Osteoblast (primary cell): ENCODE measurements at places on chromosomes 13 and 19. TPM values are rescaled to one million over a fixed set of nuclear protein-coding genes. Genes with fewer than 3 reads are reported as not detected.
A peak's percentile ranks its signal among the peaks of the same experiment; 100 is the strongest.

Gene PPM1N
- total RNA-seq, result 0.29 and 0.36 TPM in 2 replicates

Gene CCL25
- not detected in 2 replicates for total RNA-seq

Gene GSX1
- not detected in 2 replicates for total RNA-seq

- peak; percentile 84 for DNase-seq
Observed at GRCh38 chr19:58401840-58402421, 6.5 kb downstream of the RNF225 start.

GRCh38 chr19:49973987-49974386, 13.0 kb upstream of the SIGLEC11 start:
- no peak for DNase-seq

GRCh38 chr13:110349239-110349638, 42.2 kb downstream of the COL4A2 start:
- DNase-seq, result no peak

DNA sequence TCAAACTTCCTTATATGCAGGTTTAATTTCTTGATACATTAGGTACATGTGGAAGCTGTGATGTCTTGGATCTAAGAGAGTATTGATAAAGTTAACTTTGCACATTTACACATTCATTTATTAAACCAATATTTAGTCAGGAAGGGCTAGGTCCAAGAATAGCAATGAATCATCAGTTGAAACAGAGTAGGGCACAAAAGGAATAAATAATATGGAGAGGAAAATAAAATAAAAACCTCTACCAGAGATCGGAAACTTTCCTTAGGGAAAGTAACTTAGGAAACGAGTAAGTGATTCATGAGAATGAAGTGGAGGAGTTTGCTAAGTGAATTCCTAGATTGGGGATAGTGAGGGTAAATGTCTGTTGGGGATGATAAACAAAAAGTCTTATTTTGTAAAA, 259.4 kb upstream of the DACH1 start:
- DNase-seq, result no peak

- no peak for DNase-seq
Observed at GRCh38 chr13:91085127-91085526, 262.4 kb upstream of the MIR17HG start.

- peak; percentile 52 for DNase-seq
Observed at GRCh38 chr19:40380199-40381037, 9.6 kb downstream of the HIPK4 start.

- no peak for DNase-seq
Observed at GRCh38 chr13:65112123-65112522, 2118.0 kb downstream of the PCDH9 start.

DNA sequence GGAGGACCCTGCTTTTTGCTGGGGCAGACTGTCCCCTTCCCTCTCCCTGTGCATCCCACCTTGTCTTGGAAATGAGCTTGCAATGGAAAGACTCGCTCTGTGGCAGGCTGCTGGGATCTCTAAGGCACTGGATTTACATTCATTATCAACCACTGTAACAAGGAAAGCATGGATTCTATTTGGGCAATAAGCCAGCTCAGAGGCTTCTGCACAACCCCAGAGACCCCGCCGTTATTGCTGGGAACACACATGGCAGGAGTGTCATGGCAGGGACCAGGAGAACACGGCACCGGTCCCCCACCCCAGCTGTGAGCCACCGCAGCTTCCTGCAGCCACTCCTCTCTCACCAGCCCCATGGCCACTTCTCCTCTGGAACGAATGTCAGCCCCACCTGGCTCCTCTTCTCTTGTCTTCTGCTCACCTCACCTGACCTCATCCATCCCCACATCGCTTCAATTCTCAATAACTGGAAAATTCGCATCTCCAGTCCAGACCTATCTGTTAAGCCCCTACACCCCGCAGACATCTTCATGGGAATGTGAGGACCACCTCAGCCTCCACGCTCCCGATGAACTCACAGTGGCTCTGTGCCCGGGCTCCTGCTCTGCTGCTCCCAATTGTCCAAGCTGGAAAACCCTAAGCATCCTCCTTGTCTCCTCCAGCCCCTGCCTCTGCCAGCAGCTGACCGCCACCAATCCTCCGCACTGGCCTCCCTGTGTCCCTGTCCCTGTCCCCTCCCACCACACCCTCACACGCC, 181.5 kb downstream of the USP12 start:
- DNase-seq, result no peak

DNA sequence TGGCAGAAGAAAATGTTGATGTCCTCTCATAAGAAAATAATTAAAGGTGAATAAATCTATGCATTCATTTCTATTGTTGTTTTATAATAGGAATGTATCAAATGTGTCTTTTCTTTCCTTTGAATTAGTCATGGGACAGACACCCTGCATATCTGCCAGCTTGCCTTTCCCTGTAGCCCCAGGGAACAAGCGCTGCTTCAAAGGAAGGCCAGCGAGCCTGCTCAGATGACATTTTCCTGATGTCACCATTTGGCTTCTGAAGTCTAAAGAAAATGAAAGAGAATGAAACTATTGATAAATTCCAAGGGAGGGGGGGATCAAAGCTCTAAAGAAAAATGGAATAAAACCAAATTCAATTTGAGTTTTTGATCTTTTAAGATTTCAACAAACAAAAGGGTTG, 574.8 kb downstream of the IRS2 start:
- no peak for DNase-seq

DNA sequence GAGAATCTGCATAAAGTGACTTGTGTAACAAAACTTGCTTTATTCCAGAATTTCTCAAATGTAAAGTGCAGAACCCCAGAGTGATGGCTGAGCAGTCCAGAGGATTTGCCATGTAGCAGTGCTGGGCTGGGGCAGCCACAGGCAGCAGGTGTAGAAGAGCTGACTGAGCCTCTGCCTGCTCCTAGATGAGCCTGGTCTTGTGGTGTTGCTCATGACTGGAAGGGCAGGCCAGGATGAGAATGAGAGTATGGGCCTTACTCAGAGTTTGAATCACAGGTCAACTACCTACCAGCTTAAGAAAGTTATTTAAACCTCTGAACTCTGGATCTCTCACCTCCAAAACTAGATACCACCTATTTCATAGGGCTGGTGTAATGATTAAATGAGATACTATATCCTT, 2.9 kb upstream of the C13orf42 start:
- no peak for DNase-seq

DNA sequence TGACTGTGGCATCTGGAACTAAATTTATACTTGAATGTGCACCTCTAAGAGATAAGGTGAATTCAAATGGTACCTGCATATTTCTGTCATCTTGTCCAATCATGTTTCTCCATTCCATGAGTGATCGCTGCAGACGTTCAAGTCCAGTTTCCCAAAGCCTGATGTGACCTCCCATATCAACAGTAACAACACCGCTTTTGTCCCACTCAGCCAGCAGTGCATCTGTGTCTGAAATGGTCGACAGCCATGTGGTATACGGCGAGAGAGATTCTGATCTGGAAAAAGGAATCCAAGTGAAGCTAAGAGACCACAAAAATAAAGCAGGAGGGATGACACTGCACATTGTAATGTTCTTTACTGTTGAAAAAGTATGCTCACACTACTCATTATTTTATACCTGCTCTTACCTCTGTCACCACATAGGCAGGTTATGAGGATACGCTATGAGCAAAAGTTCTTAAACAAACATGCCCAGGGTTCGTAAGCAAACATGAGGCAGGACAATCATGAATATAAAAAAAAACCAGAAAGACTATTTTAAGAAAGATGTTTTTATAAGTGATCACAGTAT, 213.6 kb downstream of the RGCC start:
- DNase-seq, result no peak
